ENCODE measurements at places on chromosomes 1 and 21.

DNA sequence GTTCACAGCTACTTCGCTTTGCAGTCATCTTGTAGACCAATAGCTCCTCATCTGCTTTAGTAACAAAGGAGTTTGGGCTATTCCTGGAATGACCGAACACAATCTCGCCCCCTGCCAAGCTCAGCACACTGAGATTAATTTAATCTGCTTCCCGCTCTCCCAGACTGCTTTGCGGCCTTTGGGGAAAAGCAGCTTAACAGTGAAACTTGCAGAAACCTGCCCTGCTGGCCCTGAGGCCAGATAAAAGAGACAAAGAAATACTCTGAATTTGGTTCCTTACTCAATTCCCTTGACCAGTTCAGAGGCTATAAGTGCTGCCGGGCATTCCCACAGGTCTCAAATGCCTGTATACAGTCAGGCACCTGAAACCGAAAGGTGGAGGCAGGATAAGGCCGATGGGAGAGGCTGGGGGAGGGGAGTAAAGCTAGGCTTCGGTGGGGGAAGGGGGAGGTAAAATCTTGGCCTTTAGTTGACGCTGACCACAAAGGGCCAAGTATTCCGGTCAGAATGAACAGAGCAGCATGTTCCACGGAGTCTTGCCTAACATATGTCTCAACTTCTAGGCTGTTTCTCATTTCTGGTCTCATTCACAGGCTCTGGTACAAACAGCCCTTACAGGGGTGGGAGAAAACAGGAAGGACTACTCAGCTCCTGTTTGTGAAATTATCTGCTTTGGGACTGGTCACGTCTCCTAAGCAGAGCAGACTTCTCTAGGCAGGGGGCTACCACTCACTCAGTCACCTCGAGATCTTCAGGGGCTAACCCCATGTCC lies 17.7 kb upstream of the A3GALT2 start:
- no peak for DNase-seq

DNA sequence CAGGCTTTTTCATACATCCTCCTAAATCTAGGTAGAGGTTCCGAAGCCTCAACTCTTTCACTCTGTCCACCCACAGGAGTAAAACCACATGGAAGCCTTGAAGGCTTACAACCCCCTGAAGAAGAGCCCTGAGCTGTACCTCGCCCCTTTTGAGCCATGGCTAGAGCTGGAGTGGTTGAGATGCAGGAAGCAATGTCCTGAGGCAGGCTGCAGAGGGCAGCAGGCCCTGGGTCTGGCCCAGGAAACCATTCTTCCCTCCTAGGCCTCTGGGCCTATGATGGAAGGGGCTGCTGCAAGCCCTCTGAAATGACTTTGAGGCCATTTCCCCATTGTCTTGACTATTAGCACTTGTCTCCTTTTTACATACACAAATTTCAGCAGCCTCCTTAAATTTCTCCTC lies 1503.0 kb downstream of the KCNT2 start:
- no peak for DNase-seq

DNA sequence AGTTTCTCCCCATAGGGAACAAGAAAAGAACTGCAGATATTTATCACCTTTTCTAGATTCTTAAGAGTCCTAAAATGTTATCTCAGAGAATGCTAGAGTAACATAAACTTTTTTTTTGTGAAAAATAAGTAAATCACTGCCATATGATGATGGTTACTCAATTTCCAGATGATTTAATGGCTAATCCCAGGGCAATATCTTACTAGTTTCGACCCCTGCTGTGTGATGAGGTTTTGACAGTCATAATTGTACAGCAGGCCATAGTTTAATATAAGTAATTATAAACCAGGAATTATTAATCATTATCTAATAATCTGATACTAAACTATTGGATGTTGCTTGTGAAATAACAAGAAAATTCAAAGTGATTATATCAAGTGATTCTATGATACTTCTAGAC lies 210.6 kb downstream of the HLX start:
- no peak for DNase-seq

GRCh38 chr1:185245466-185245865 lies 71.6 kb downstream of the IVNS1ABP start:
- no peak for DNase-seq

DNA sequence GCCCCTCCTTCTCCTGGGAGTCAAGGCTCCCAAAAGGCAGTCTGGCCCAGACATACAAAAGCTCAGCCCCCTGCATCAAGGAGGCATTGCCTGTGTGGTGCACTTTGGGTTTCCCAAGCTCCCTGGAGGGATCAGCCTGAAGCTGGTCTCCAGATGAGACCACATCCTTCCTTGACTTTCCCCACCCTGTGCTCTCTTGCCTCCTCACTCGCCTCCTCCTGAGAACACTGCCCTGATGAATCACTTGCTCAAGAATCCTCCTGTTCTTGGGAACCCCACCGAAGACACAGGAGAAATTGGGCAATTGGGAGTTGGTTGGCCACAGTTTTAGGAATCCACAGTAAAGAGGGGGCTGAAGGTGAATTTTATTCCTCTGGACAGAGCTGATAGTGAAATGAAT lies 34.8 kb upstream of the LYST start:
- DNase-seq: no peak

GRCh38 chr1:231808990-231809389 lies 182.4 kb downstream of the DISC1 start:
- DNase-seq: no peak

DNA sequence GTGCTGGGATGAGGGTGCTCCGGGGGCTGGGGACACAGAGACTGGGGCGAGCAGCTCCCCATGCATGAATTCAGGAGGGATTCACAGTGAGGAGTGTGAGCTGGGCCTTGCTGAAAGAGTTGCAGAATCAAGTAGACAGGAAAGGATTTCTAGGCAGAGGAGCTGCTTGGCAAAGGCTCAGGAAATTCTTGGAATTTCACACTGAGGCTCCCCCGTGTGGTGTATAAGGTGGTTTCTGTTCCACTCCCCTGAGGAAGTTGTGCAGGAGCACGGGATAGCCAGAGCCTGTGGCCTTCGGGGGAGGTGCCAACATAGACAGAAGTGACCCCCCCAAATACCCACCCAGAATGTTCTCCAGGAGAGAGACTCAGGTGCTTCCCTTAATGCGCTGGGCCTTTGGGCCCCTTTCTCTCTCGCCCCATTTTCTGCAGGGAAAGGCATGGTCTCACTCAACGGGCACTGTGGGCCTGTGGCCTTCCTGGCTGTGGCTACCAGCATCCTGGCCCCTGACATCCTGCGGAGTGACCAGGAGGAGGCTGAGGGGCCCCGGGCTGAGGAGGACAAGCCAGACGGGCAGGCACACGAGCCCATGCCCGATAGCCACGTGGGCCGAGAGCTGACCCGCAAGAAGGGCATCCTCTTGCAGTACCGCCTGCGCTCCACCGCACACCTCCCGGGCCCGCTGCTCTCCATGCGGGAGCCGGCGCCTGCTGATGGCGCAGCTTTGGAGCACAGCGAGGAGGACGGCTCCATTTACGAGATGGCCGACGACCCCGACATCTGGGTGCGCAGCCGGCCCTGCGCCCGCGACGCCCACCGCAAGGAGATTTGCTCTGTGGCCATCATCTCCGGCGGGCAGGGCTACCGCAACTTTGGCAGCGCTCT lies 58.5 kb upstream of the ACTL8 start:
- peak; percentile 51 for DNase-seq

DNA sequence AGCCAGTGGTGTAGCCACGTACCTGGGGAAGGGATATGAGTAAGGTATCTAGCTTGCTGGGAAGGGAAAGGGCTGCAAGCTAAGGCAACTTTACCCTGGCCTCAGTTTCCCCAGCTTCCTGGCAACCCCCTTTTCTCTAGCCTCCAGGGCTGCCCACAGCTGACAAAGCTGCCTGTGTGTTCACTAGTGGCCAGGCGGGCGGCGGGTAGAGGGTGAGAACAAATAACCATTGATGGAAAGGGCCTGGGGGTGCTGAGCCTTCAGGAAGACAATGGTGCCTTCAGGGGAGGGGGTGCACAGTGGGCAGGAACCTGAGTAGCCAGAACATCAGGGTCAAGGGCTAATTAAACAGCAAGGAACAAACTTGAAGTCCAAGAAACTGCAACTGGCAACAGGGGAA lies 6.1 kb downstream of the CERS2 start:
- DNase-seq: no peak

- DNase-seq: peak; percentile 84
Measured at GRCh38 chr21:45259206-45259840, 28.4 kb downstream of the POFUT2 start.

DNA sequence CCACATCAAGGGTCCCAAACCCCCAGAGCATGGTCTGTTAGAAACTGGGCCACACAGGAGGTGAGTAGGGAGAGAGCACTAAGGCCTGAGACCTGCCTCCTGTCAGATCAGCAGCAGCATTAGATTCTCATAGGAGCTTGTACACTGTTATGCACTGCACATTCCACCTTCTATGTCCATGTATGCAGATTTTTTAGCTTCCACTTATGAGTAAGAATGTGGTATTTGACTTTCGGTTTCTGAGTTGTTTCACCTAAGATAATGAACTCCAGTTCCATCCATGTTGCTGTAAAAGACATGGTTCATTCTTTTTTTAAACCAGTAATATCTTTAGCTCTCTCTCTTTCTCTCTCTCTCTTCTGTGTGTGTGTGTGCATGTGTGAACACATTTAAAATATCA lies 663 bp upstream of the GBP6 start:
- no peak for DNase-seq

DNA sequence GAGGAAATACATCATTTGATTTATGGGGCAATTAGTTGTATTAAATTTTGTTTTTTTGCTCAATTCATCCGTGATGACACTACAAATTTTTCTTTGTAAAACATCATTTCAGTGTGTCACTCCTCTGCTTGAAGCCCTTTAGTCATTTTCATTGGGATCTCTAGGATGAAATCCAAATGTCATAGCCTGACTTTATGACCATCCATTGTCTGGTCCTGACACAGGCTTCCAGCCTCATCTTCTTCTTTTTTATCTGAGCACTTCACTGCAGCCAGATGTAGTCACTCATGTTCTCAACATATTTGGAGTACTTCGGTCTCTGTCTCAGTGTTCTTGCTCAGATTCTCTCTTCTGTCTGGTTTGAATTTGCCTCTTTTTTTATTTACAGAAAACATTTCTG lies 173.1 kb downstream of the HMCN1 start:
- no peak for DNase-seq

DNA sequence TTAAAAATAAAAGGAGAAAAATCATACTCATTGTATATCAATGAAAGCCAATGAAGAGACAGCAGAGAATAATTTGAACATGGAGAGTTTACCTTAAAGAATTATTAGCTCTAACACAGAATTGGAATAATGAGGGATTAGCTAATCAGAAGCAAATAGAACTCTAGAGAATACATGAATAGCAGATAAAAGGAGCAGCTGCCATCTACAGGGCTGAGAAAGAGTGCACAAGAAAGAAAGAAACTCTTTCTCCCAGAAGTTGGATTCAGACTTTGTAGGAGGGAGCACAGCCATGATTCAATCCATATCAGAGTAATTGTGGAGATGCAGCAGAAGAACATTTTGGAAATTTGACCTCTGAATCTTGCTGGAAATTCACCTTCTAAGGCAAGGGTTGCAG lies 1171.2 kb downstream of the PLA2G4A start:
- DNase-seq: no peak

DNA sequence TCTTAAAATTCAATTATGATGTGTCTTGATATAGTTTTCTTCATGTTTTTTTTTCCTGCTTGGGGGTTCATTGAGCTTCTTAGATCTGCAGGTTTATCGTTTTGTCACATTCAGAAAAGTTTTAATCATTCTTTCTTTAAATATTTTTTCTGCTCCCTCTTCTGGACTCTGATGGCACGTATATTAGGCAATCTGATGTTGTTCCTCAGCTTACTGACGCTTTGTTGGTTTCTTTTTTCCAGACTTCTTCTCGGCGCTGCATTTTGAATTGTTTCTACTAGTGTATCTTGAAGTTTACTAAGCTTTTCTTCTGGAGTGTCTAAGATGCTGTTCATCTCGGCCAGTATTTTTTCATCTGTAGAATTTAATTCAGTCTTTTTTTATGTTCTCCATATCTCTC lies 44.8 kb upstream of the FMOD start:
- no peak for DNase-seq

- DNase-seq: no peak
Measured at GRCh38 chr1:210597555-210598134, 268.9 kb downstream of the HHAT start.

All from NCI-H2171 (cell line).